ENCODE measurements at places on chromosomes 12 and 14.

- DNase-seq = no peak
Observed at GRCh38 chr12:131610891-131611290, 100.0 kb upstream of the SFSWAP start.

DNA sequence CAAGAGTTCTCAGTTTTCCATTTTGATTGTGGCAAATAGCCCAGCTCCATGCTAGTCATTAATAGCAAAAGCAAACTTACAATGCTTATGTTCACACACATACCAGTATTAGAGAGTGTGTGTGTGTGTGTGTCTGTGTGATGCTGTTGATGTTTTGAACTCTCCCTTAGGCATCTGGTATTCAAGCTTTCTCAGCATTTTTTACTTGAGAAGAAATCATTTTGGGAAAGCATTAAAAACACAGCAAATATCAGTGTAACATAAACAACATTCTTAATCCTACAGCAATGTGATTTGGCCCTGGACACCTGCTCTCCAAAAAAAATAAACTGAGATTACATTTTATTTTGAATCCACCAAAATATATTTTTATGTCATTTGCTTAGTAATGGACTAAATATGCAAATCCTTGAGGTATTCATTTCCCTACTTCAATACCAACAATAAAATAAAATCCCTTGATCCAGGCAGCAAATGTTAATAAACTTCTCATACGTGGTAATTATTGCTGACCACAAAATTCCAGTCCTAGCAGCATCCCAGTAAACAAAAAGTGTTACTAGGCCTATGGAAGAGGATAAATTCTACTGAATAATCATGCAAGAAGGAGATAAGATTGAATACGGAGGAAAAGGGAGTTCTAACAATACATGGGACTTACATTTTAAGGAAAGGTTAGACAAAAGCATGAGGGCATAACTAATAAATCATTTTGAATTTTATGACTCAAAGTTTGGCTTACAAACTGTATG lies 249.5 kb upstream of the CLEC14A start:
- DNase-seq = no peak

DNA sequence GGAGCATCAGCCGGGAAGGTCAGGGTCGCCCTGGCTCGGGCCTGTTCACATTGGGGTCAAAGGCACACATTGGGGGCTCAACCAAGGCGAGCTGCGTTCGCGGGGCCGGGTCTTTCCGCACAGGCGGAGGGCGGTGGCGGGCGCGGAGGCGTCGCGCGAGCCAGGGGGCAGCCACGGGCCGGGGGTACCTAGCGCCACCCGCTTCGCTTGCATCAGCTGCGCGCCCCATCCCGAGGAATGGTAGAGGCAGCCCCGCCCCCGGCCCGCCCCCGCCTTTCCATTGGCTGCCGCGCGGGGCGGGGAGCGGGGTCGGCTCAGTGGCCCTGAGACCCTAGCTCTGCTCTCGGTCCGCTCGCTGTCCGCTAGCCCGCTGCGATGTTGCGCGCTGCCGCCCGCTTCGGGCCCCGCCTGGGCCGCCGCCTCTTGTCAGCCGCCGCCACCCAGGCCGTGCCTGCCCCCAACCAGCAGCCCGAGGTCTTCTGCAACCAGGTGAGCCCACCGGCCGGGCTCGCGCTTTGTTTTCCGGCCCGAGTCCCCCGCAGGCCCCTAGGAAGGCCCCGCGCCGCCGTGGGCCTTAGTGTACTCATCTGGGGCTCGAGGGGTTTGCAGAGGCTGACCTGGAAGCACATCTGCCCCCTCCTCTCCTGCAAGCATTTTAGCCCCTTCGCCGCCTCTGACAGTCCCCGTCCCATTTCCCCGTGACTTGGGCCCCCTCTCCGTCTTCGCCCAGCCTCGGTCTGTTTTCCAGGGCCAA lies at the start of gene ALDH2:
Gene ALDH2 (plus strand): TSS at position 326 of the 754 bp plus-strand sequence. CDS start 50 bp downstream, at position 376.
- DNase-seq = no peak

DNA sequence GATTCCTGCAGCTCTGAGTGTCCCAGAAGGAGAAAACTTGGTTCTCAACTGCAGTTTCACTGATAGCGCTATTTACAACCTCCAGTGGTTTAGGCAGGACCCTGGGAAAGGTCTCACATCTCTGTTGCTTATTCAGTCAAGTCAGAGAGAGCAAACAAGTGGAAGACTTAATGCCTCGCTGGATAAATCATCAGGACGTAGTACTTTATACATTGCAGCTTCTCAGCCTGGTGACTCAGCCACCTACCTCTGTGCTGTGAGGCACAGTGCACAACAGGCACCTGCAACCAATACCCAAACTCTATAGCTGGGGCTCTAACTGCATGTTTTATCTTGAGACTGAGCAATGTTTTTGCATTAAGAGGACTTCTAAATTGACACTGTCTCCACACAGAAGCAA lies 379.2 kb upstream of the OR4E1 start:
- DNase-seq = no peak

DNA sequence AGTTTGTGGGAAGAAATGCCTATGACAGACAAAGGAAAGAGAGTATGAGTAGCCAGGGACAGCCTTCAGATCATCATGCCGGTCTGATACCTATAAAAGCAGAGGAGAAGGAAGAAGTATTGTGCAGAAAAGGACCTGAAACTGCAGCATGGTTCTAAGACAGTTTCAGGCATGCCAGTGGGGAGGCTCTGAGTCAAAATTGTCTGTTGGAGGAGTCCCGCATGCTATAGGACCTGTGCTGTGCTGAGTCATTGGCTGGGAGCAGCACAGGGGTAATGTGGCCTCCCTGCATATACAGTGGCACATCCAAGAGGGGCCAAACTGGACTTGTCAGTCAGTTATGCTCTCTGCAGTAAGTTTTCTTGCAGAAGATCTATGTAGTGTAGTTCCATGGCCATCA lies 40.7 kb downstream of the NEUROD4 start:
- DNase-seq = no peak
